ENCODE measurements at places on chromosomes 7 and 10.

GRCh38 chr10:6144406-6145165 is 55.8 kb downstream of the RBM17 start:
- DNase-seq: peak; percentile 8

- DNase-seq: no peak
Observed at GRCh38 chr10:48759113-48759901, 74.6 kb downstream of the WDFY4 start.

- DNase-seq: no peak
Observed at GRCh38 chr10:2929480-2930258, 137.7 kb upstream of the PFKP start.

GRCh38 chr7:97006816-97007582 is 1.6 kb downstream of the DLX6 start:
- DNase-seq: no peak

DNA sequence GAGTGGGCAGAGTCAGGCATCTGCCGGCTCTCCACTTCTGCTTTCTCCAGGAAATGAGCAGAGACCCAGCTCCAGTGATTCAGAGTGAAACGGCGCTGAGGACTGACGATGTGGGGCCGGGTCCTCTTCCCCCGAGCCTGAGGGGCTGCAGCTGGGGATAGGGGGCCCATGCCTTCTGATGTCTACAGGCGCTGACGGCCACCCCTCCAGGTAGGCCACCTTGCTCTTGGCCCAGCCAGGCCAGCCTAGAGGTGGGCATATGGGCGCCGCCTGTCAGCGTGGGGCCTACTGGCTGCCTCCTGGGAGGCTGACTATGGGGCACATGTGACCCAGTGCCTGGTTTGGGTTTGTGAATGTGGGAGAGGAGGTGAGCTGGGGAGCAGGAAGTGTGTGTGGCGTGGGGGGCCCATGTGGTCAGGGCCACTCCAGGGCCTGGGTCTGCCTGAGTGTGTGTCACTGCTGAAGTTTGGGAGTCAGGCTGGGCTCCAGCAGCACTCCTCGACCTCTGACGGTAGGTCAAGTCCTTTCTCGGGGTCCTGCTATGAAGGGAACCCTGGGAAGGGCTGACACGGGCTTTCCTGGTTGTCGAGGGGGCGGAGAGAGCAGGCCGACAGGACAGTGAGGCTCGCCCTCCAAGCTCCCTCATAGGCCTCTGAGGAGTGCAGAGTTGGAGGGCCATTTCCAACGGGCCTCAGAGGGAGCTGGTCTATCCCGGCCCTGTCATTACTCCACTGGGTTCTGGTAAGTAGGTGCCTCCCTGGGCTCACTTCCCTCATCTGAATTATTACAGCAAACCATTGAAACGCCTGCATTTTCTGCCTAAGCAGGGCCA is at the start of gene WDFY4:
WDFY4 (plus strand) TSS at position 82 of the 832 bp plus-strand sequence. CDS start 24,860 bp downstream, outside the sequence.
- DNase-seq: no peak

DNA sequence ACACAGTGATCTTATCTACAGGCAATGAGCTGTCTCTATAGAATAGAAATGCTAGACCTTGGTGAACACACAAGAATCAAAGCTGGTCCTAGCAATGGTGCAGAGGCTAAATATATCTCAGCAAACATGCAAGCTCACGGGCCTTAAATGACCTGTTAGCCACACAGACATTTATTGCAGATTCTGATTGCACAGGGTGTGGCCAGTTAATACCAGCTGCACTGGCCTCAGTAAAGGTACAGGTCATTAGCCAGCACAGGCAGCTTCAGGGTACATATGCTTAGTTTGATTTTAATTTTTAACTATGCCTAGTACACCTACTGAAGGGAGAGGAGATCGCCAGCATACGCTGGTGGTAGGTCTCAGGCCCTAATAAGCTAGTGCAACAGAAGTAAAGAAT is 265.4 kb upstream of the DGKB start:
- peak; percentile 68 for DNase-seq

DNA sequence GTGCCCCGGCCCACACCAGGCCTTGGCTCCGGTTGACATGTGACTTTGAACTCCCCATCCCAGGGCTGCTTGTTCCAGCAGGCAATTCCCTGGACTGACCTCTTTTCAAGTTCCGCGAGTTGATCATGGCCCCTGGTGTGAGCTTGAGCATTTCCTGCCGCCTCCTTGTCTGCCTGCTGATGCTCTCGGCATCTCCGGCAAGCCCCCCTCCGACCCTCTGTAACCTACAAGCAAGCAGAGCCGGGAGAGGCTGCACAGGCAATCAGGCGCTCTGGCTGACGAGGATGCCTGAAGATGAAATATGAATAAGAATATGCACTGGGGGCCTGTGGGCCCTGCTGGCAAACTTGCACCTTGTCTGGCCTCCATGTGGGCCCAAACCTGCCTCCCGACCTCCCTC is 304.9 kb upstream of the MKI67 start:
- no peak for DNase-seq

All from NCI-H748 treated with DMSO at 0.1 percent for 48 hours (cell line).